ENCODE measurements at places on chromosomes 7 and 10.

- no peak for DNase-seq
Measured at GRCh38 chr10:75033399-75034130, 77.9 kb upstream of the SAMD8 start.

DNA sequence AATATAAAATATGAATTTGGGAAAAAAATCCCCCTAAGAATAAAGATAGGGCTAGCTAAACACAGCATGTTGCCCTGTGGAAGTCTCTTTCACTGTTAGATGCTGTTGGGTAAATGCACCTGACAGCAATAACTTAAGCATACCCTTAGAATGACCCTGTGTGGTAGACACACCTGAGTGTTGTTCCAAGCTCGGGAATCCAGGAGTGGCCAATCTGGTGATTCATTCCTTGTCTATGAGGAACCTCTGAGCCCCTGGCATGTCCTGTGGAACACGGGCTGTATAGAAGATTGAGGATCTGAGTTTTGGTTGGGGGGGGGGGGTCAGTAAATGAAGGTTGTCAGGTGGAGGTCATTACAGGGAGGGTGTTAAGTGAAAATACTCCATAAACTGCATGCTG, 730.0 kb upstream of the IGFBP3 start:
- DNase-seq, result no peak

DNA sequence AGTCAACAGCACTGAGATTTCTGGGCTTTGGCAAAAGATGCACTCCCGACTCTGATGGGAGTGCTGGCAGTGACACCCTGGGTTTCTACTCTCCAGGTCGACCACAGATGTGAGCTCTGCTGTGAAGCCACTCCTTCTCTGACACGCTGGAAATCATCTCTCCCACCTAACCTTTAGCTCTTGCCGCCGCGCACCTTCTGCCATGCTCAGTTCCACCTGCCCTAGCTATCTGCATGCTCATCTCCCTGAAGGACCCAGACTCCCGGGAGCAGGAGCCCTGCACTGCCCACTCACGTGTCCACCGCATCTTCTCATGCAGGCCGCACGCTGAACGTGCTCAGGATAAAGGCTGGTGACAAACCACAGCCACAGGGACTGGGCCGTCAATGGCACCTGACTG, 174.8 kb downstream of the TNS3 start:
- no peak for DNase-seq

DNA sequence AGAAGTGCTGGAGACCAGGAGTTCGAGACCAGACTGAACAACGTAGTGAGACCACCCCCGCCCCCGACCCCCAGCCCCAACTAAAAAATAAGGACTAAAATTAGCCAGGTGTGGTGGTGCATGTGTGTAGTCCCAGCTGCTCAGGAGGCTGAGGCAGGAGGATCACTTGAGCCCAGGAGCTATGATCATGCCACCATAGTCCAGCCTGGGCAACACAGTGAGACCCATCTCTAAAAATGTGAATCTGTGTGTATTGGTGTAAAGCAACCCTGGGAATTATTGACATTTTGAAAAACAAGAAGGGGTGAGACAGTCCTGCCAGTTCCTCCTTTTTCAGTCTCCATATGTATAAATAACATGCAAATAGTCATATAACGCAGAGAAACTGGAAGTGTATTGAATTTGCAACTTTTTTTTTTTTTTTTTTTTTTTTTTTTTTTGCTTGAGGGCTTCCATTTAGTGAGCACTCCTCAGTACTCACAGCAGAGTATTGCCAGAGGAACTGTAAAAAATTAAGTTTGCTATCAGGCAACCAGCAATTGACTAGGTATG, 3.4 kb upstream of the ITGB1 start:
- DNase-seq, result no peak

DNA sequence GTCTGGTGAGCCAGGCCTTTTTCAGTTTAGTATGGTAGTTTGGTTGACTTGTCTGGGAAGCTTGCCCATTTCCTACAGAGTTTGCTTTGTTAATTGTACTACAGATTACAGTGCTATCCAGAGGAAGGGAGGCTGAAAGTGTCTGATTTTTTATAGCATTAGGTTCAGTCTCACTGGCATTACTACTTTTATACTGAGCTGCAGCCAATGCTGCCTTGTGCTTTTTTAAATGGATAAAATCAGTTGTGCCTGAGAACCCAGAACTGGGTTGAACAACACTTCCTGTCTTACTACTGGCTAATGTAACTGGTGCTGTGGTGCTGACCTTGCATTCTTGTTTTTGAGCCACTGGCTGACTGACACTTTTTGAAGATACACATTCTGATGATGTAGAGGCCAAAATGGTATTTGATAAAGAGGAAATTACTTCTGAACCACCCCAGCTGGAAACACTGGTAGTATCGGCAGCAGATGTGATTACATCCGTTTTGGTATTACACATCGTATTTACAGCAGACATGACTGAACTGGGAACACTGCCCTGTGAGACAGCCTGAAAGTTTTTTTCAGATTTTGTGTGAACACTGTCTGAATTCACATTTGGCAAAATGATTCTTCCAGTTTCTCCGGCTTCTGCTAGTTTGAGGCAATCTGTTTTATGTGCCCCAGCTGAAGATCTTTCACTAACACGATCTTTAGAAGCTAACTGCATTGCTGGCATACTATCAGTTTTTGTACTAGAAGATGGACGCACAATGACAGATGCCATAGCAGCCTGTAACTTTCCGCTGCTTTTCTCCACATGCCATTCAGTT, 74.1 kb downstream of the NRBF2 start:
- DNase-seq, result no peak

DNA sequence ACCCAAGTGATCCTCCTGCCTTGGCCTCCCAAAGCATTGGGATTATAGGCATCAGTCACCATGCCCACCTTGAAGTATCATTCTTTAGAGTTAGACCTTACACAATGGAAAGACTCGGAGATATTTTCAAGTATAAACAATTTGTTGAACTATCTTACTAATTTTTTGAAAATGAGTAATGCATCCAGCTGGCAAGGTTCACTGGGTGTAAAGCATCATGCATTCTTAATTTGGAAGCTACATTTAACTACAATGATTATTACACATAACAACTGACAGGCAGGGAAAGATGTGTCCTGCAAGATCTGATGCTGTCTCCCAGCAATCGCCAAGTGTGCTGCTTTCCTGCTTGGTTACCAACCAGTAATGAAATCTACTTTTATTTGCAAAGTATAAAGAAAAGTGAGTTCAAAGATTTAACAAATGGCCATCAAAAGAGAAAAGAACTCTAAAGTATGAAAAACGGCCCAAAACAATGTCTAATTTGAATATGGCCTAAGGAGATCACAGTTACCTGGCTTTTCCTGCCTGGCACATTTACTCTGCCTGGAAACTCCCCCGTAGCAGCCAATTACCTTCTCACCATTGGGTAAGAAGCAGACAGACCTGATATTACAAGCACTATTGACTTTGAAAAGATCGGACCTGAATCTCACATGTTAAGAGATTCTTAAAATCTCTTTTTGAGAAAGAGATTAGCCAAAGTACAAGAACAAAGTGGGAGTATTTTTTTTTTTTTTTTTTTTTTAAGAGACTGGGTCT, 59.3 kb upstream of the NMT2 start:
- DNase-seq, result no peak

DNA sequence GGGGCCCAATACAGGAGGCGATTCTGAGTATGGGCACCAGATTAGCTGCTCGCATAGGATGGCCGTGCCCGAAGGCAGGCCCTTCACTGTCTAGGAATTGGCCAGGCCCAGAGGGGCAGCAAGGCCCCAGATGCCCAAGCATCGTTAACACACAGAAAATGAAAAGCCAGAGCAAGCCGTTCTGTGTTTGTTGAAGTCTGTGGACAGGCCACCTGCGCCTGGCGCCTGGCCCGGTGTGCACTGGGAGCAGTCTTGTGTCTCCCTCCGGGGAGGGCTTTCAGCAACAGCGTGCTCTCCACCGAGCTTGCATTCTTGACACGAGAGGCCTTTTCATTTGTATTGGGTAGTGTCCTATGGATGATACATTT, 34.5 kb upstream of the TTYH3 start:
- DNase-seq, result no peak

DNA sequence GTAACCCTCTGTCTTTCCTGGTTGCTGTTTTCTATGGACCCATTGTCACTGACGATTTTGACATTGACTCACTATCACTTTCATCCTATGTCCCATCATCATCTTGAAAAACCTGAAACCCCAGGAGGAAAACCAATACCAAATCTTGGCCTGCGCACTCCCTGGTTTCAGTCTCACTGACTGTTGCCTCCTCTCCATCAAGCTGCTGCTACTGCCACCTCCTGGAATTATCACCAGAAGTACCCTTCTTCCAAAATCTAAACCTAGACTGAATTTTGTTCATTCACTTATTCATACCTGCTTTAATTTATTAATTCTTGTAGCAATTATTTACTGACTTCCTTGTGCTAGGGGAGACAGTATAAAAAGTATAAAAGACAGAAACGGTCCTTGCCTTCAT, 44.5 kb upstream of the ACBD5 start:
- no peak for DNase-seq

GRCh38 chr10:79245539-79246208, 101.6 kb upstream of the PPIF start:
- no peak for DNase-seq

DNA sequence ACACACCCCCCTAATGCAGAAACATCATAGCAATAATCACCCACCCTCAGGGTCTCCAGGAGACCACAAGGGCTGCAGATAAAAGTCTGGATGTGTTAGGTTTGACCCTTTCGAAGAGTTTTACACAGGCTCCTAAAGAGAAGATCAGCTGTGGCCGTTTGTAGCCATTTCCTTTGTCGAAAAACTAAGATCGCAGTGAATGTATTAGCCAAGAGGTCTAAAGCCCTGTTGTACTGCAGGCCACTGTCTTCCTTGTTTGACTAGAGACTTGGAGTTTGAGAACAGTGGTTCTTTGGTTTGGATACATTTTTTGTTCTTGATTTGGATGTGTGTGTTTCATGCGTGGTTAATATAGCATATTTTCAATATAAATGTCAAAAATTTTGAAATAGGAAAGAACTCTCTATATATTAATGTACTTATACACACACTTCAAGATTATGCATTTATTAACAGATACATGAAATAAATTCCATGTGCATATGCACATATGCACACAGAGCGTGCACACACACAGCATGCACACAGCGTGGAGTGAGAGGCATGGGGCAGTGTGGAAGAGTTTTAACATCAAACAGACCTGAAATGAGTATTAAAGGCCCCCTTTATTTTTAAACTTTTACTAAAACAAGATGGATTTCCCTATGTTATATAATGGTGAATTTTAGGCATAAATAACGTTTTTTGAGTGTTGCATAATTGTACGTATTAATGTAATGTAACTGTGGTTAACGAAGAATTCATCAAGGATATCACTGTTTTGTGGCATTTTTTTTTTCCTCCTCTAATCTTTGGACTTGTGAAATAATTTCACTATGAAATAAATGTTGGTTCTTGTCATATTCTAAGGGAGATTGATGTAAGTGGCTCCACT, 2.2 kb downstream of the IKZF1 start:
- no peak for DNase-seq

DNA sequence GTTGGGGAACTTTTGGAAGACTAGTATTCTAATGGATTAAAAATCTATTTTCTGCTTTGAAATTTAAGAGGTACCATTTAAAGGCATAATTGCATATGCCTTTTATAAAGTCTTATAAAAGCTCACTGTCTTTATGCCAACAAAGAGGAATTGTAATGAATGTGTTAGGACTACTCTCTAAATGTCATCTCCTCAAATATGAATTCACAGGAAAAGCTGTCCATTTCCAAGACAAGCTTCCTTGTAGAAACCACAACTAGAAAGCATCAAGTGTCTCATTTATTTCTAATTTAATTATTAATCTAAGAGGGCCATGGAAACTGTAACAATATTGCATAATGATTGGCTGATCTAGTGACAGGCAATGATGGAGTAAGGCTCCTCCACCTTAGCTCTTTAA, 130.2 kb downstream of the COL28A1 start:
- no peak for DNase-seq

DNA sequence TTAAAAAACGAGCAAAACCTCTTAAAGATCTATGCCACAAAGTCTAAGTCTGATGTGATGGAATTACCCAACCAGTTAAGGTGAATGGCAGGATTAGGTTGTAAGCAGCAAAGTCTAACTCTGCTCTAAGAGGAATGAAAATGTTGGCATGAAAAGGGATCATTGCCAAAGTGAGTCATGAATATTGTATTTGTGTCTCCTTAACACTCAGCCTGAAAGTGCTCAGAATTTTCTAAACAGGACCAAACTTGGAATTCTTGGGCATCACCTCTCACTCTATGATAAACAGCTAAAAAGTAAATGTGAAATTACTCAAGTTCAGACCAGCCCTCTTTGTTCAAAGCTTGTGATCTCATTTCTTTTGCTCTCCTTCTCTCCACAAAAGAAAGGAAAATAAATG, 27.0 kb downstream of the PPP1R3A start:
- no peak for DNase-seq

DNA sequence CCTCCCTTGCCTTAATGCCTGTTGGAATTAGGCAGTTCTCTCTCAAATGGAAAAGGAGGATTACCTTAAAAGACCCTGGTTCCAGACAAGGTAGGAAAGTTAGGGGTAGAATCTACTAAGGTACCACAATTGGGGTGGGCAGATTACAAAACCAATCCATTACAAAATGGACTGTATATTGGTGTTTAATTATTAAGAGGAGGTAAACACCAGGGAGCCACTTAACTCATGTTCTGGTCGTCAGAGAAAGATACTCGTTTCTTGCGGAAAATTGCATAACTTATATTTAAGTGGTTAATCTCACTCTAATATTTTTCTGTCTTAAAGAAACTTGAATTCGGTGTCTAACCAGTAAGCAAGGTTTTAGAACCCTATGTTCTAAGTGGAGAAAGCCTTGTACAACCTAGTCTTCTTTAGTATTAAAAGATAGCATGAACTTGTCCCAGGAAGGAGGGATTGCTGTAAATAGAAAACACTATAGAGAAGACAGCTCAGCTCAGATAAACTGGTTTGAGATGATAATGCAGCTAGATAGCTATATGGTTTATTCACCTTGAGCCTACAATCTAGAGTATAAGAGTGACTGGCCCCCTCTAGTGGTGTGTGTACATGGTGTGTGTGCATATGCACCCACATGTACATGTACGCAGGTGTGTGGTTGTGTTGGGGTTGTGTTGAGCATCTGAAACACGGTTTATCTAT, 58.0 kb upstream of the STRIP2 start:
- DNase-seq, result peak; percentile 45

- no peak for DNase-seq
Measured at GRCh38 chr10:23343591-23344240, 881 bp downstream of the C10orf67 start.

DNA sequence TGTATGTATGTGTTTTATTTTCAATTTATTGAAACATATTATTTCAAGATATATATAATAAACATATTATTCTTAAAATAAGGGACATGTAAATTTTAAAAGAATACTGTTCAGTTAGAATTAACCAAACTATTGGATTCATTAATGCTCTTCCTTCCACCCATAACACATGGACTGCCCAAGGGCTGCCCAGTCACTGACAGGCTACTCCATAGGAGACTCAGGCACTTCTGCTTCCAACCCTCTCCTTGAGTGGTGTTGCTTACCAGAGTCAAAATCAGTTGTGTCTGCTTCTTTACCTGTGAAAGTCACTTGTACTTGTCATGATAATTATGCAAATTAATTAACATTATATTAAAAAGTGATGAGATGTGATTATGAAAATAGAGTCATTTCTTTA, 9.8 kb upstream of the GPR37 start:
- no peak for DNase-seq

- DNase-seq, result no peak
Measured at GRCh38 chr7:28061824-28062196, 118.8 kb downstream of the JAZF1 start.

All from GM10248 (cell line).